ENCODE measurements at places on chromosomes 2 and 18.

DNA sequence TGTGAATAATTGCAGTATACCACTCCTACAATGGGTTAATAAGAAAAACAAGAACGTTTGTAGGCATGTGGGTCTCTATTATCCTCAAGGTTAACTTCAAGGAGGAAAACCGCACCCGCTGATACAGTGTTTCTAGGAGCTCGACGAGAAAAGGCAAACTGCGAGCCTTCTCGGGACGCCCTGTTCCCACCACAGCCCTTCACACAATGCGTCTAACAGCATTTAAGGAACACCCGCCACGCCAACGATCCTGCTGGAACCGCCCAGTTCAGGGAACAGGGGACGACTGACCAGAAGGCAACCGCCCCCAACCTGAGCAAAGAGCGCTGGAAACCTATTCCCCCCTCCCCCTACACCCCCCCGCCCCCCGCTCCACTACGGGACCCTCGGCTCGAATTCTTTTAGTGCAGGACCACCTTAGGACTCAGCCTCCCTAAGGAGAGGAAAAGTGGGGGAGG is 710 bp upstream of the TMSB10 start:
- peak; percentile 86 for DNase-seq

DNA sequence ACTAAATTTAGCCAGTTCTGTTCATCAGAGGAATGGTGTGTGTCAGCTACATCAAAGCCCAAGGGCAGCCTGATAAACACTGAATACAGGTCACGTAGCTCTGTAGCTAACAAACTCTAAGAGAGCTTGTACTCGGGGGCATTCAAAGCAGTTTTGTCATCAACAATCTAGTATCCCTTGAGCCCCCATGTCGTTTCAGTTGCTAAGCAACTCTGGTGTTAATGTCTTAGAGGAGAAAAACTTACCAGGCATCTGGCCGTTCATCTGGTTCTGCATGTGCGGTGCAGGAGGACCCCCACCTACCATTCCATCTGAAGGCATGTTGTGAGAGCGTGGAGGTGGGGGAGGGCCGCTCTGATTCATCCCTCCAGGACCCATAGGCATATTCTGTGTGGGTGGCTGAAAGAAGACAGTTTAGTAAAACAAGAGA is 33.1 kb downstream of the SS18 start:
- DNase-seq, result no peak

DNA sequence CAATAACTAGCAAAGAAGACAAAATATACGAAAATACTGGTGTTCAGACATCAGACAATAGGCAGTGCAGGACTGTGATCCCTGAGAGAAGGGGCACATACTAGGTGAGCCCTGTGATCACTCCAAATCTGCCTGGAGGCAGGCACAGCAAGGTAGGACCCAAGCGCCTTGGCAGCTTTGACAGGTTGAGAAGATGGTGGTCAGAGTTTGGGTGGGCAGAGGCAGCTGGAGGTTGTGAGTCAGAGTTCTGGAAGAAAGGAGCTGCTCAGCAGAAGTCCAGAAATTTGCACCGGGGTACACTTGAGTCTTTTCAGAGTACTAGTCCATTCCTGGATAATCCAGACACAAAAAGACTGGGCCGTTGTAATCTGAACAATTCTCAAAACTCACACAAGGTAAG is 14.0 kb downstream of the KIF1A start:
- DNase-seq, result no peak

DNA sequence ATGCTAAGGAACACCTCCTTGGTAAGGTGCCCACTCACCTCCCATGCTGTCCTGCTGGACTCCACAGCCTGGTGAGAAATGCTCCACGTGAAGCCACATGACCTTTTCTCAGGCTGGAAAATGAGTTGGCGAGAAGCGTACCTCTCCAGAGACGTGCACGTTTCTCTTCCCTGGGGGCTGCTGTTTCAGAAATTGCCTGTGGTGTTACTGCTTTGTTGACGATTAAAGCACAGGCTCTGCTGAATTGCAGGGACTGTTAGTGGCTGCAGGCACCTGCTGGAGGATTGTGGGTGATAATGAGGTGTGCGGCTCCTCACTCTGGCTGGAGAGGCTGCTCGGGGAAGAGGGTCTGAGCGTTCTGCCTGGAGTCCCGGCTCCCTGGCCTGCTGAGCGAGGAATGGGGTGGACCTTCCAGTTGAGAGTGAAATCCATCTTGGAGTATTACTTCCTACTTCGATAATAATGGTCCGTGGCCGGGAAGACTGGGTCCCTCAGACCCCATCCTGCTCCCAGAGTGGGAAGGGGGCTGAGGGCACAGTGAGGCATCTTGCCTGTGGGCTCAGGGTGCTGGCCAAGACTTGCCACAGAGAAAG is 199.3 kb upstream of the HDAC4 start:
- no peak for DNase-seq

DNA sequence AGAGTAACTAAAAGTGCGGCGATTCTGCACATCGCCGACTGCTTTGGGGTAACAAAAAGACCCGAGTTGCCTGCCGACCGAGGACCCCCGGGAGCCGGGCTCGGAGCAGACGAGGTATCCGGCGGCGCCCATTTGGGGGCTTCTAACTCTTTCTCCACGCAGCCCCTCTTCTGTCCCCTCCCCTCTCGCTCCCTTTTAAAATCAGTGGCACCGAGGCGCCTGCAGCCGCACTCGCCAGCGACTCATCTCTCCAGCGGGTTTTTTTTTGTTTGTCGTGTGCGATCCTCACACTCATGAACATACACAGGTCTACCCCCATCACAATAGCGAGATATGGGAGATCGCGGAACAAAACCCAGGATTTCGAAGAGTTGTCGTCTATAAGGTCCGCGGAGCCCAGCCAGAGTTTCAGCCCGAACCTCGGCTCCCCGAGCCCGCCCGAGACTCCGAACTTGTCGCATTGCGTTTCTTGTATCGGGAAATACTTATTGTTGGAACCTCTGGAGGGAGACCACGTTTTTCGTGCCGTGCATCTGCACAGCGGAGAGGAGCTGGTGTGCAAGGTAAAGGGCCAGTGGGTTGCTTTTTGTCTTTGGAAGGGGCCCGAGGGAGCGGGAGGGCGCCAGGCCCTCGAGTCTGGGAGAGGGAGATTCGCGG is 1.4 kb downstream of the TRIB2 start:
- no peak for DNase-seq

- DNase-seq, result no peak
These were observed 738.2 kb downstream of the MBD2 start for GRCh38 chr18:53486296-53486695.

All from posterior cingulate gyrus (tissue), 11 donors.